ENCODE measurements at places on chromosomes 1 and 21.

GRCh38 chr1:108568589-108568988, 8.7 kb downstream of the EEIG2 start:
- no peak for DNase-seq

DNA sequence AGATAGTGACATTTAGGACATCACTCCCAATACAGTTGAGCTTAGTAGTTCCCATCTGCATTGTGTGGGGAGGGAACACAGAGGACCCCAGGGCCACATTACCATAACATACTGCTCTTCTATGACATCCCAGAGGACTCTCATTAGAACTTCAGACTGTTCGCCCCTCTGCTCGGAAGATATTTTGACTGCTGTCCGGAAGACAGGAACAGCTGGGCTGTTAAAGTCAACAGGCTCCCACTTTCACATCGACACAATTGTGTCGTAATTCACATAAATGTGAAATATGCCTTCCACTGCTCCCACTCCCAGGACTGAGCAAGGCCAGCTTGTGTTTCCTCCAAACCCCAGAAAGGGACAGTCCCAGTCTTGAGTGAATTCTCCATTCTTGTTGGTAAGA, 158.4 kb downstream of the SEC16B start:
- DNase-seq: no peak

DNA sequence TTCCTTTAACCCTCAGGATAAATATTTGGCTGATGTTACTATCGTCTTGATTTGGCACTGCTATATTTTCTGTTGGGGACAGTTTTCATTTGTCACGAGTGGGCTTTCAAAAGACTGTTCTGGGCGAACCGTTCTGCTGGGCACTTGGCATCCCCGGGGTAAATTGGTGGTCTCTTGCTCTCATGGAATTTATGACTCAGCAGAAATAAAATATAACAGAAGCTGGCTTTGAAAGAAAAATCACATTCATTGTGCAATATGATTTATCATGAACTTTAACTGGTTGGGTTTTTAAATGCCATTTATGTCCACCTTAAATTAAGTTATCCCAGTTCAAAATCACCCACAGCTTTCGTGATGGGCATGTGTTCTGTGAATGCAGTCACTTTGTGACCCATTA, 147.3 kb downstream of the KAZN start:
- no peak for DNase-seq

- no peak for DNase-seq
Measured at GRCh38 chr1:172446547-172446946, 2.7 kb upstream of the PIGC start.

GRCh38 chr1:215605011-215605621, 38.0 kb downstream of the KCTD3 start:
- no peak for DNase-seq

DNA sequence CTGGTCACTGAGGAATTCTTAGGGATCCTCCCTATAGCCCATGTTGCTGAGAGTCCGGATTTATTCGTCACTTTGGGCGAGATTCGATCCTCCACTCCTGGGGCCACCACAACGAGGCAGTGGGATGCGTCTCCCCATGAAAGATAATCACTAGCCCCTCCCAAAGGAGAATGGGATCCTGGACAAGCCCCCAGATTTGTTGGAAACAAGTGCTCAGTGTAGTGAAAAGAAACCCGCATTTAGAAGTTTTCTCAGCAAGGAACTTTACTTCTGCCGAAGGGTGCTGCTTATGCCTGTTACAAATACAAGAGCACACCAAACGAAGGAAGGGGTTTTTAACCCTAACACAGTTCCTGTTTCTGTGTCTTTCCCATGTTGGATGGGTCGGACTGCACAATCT, 83.3 kb downstream of the ZFYVE9 start:
- DNase-seq: no peak

DNA sequence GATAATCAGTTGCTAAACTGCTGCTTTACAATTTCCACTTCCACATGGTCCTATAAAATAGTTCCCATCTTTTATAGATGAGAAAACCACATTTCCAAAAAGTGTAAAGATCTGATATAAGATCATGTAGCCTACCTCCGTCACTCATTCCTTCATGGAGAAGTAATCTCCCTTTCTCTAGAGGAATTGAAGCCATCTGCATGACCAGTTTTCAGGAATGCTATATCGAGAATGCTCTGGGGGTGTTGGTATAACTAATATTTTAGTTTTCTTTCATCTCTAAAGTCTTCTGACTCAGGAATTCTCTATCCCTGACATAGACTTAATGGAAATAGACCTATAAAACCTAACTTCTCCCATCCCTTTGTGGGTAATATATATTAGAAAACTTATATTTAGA, 173.0 kb upstream of the UBE2U start:
- no peak for DNase-seq

DNA sequence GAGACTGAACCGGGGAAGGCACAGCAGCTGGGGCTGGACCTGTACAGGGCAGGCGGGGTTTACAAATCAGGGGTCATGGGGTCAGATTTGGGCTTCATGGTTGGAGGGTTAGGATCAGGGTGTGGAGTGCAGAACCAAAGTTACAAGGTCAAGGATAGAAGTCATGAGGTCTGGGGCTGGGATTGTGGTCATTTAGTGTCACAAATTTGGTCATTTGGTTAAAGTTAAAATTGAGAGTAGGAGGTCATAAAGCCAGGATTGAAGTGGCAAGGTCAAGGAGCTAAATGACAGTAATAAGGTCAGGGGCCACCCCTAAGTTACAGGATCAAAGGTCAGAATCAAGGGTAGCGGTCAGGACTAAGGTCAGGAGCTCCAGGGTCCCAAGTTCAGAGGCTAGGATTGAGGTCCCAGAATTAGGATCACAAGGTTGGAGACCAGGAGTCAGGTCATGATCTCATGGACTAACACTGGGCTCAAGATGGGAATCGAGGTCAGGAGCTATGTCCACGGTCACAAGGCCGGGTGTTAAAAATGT, 20.4 kb downstream of the SERINC2 start:
- no peak for DNase-seq
